ENCODE measurements at places on chromosomes 6 and 20. TPM values are rescaled to one million over a fixed set of nuclear protein-coding genes. Genes with fewer than 3 reads are reported as not detected.

SAMD3 gene
- 0.45 TPM for total RNA-seq

- no peak for DNase-seq
Observed at GRCh38 chr6:49336514-49337131, 126.4 kb downstream of the MMUT start.

ZNF334 gene
- 0.27 TPM for total RNA-seq

NNAT gene
- total RNA-seq: 0.76 TPM

DNA sequence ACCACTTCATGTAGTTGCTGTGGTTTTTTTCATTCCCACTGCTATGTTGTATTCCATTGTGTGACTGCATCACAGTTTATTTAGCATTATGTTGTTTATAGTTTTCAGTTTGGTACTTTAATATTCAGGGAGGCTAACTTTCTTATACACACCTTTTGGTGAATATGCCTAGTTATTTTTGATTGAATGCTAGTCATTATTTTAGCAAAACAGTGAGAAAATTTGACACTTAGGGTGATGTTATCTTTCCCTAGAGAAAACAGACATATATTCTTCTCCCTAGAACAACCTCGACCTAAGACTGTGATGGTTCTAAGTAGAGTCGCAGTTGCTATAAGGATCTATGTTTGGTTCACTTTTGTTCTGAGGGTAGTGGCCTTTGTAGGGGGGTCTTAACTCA lies 120.8 kb upstream of the B3GAT2 start:
- DNase-seq: no peak

DNA sequence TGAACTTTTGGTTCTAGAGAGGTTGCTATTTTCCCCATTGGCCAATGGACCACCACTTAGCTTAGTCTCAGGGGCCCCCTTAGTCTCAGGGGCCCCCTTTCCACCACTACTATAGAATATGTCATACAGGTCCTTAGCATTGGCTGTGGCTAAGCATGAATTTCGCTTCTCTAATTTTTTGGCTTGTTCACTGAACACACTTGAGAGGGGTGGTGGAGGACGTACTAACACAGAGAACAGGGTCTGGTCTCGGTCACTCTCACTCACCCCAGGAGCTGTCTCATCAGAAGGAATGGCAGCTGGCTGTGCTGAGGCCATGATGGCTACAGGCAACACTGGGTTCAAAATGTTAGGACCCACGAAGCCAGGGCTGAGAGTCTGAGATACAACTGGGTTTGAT lies 30.3 kb downstream of the ZNF318 start:
- no peak for DNase-seq

RAET1L gene
- 14.5 TPM for total RNA-seq

RBPJL gene
- total RNA-seq: not detected

- DNase-seq: no peak
Observed at GRCh38 chr6:99761711-99762110, 155.1 kb downstream of the PRDM13 start.

DNA sequence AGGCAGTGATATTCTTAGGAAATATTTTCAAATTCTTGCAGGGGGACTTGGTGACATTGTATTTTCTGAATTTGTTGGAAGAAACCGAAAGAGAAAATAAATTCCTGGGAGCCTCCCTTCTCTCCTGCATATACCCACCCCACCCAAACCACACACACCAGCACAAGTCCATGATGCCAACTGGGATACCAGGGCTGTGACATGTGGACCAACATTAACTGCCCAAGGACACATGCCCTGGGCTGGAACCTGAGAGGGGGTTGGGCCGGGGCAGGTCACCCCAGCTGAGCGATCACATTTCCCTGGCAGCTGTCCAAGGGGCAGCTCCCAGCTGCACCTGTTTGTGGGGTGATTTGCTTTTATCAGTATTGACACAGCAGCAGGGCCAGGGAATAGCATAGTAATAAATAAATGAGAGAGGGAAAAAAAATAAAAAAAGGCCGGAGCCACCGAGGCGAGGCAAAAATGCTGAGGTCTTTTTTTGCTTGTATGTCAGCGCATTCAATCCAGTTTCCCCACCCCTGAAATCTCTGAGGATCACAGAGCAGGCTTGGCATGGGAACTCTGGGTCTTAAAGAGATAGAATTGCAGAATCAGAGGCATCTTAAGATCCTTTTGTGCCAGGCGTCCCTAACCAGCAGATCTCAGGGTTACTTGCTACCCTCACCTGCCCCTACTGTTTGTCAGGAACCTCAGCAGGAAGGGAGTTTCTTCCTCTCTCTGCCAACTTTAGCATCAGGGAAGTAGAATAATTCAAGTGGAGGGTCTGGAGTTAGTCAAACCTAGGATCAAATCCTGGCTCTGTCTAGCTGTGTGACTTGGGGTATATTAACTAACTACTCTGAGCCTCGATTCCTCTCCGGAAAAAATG lies 66.5 kb upstream of the PIM1 start:
- DNase-seq: no peak

- no peak for DNase-seq
Observed at GRCh38 chr20:21465799-21466198, 48.1 kb downstream of the NKX2-2 start.

TP53TG5 gene
- not detected for total RNA-seq

GRCh38 chr6:122809001-122809400 lies 19.9 kb downstream of the SMPDL3A start:
- no peak for DNase-seq

DNA sequence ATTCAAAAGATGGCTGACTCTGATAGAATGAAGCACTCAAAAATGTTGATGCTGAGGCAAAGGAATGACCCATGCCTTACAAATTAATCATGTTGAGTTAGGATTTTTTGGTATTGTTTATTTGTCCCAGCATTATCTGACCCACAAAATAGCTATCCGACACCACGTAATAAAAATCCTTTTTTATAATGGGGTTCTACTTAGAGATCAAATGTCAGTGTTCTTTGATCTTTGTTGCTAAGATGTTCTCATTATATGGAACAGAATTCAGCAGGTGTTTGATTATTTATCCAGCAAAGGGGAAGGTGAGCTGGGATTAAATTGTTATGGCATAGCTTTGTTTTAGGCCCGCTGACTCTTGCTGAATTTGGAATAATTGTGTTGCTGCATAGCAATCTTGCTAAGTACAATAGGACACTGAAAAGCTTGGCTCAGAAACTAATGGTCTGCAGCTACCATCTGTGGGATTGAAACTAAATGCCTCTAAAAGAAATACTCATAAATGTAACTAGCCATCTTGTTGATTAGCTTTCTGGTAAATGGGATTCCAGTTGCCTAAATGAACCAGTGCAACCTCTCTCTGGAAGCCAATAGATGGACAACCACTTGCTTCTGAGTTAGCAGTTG lies 180.2 kb upstream of the HDAC2 start:
- DNase-seq: no peak

TUBB2B gene
- total RNA-seq: 1.6 TPM

METTL24 gene
- not detected for total RNA-seq

PACSIN1 gene
- total RNA-seq: not detected

- no peak for DNase-seq
Observed at GRCh38 chr6:40719671-40720374, 132.7 kb upstream of the LRFN2 start.

DNA sequence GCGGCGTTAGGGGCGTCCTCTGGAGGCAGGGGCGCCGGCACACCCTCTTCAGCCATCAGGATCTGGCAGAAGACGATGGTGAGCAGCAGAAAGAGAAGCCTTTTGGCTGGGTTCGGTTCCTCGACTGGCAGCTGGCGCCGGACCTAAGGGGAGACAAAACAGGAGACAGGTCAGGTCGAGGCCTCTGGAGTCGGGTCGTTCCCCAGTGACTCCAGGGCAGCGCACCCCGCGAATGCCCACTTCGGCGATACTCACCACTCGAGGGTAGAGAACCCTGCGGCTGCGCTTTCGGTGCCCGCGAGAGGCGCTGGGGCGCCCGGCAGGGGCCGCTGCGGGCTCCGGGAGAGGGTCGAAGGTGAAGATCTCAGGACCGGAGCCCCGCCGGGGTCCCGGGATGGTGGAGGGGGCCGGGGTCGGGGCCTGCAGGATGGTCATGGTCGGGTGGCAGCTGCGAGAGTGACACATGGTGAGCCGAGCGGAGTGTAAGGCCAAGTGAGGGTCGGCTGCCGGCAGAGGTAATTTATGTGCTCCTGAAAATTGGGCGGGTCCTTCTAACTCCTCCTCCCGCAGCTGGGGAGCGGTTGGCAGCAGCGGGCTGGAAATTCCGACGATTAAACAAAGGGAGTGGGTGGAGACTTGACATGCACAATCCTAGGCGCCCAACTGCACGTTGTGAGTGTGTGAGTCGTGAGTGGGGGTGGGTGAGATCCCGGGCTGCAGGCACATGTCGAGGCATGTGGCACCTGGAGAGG lies at the start of gene IER3:
Gene IER3 (minus strand): TSS at position 494 of the 752 bp plus-strand sequence. CDS start 29 bp downstream, at position 465.
- DNase-seq: no peak

- DNase-seq: no peak
Observed at GRCh38 chr20:46691196-46691595, 2.0 kb upstream of the TP53RK start.

SIRPA gene
- total RNA-seq: 9.3 TPM

- no peak for DNase-seq
Observed at GRCh38 chr20:33672426-33673113, 1.7 kb downstream of the NECAB3 start.
